ENCODE measurements at places on chromosomes 7 and 10. TPM values are rescaled to one million over a fixed set of nuclear protein-coding genes. Genes with fewer than 3 reads are reported as not detected.

The SEMA4G gene
- 1.4 TPM for total RNA-seq

The DYNC1I1 gene
- total RNA-seq, result 1.7 TPM

The KLHDC10 gene
- total RNA-seq, result 25.2 TPM

The DGKB gene
- total RNA-seq, result 0.12 TPM

The LIPM gene
- not detected for total RNA-seq

The TMEM225B gene
- total RNA-seq, result 0.84 TPM

The NACAD gene
- 2.8 TPM for total RNA-seq

The ATP6V0E2 gene
- 13.5 TPM for total RNA-seq

The GNGT1 gene
- total RNA-seq, result not detected

The WEE2 gene
- total RNA-seq, result 0.79 TPM

The NPY4R gene
- 0.95 TPM for total RNA-seq

The AKR1D1 gene
- total RNA-seq, result not detected

The NKX2-3 gene
- 15.4 TPM for total RNA-seq

The KIAA1217 gene
- total RNA-seq, result 23.8 TPM

The PON1 gene
- 2.0 TPM for total RNA-seq

The USP6NL gene
- total RNA-seq, result 16.4 TPM

The SPDYE1 gene
- total RNA-seq, result not detected

The CDH23 gene
- 25.3 TPM for total RNA-seq

The EIF5AL1 gene
- not detected for total RNA-seq

The ZNF365 gene
- 0.19 TPM for total RNA-seq

The ELN gene
- total RNA-seq, result 133 TPM

The ACSM6 gene
- not detected for total RNA-seq

The WDR11 gene
- total RNA-seq, result 63.2 TPM

The SH2B2 gene
- 4.5 TPM for total RNA-seq
